ENCODE measurements at places on chromosomes 16 and 17.

DNA sequence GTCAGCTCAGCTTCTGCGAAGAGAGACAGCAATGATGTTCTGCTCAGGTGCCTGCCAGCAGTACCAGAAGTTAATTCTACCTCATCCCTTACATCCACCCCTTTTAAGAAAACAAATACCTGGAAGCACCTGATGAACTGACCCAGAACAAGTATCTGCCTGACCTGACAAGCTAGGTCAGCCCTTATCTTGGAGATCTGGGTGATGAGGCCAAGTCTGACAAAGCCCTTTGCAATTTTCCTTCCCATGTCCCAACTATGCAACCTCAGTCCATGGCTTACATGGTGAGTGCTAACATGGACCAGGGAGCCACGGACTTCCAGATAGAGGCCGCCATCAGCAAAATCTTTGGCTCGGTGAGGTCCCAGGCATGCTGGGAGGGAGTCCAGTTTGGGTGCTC, 3.6 kb downstream of the ACADVL start:
- no peak for DNase-seq

DNA sequence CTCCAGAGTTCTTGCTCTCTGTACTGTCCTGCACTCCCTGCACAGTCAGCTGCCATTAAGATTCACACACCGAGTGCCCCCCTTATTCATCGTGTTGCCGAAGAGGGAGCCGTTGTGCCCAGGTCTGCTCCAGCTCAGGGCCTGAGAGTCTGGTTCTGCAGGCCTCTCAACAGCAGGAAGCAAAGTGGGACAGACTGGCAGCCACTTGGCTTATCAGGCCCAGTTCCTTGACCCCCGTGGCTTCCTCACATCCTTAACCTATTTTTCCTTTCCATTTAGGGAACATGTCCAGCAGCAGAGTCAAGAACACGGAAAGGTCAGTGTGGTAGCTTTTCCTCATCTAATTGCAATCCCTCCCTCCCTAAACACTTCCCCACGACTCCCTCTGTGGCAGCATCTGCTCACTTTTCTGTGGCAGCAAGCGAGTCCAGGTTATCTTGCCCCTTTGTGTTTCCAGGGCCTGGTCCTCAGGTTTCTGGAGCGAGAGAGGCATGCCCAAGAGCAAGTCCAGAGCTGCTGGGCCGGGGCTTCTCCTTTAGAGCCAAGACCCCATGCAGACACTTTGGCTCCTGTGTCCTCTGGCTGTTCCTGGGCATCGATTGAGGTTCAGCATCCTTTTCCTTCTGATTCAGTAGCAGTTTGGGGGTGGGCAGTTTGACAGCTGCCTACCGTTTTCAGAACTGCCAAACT, 22.1 kb upstream of the ADAM11 start:
- DNase-seq: no peak

GRCh38 chr17:65656390-65657250, 95.2 kb upstream of the AXIN2 start:
- no peak for DNase-seq

GRCh38 chr16:67426950-67427349, 4.0 kb upstream of the HSD11B2 start:
- DNase-seq: no peak

DNA sequence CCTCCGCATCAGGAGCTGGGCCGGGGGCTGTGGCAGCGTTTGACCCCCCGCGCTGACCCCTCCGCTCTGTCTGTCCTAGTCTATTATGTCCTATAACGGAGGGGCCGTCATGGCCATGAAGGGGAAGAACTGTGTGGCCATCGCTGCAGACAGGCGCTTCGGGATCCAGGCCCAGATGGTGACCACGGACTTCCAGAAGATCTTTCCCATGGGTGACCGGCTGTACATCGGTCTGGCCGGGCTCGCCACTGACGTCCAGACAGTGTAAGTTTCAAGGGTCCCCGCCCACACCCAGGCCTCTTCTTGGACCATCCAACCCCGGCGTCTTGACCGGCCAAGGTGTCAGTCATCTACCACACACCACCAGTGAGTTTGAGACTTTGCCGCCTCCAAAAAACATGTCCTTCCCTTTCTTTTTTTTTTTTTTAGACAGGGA, 548 bp downstream of the PSMB3 start:
- no peak for DNase-seq

GRCh38 chr17:18115517-18115916, 7.0 kb downstream of the MYO15A start:
- DNase-seq: no peak

- DNase-seq: no peak
These were observed at the start of gene GRIN2C for GRCh38 chr17:74859459-74860228. TSS of gene GRIN2C (minus strand) at chr17:74859885. CDS start at chr17:74855092, 4,793 bp downstream.

- peak; percentile 3 for DNase-seq
These were observed 11.5 kb downstream of the KCNG4 start for GRCh38 chr16:84228256-84228838.

- peak; percentile 25 for DNase-seq
These were observed 878 bp downstream of the TAOK1 start for GRCh38 chr17:29390851-29391631.

DNA sequence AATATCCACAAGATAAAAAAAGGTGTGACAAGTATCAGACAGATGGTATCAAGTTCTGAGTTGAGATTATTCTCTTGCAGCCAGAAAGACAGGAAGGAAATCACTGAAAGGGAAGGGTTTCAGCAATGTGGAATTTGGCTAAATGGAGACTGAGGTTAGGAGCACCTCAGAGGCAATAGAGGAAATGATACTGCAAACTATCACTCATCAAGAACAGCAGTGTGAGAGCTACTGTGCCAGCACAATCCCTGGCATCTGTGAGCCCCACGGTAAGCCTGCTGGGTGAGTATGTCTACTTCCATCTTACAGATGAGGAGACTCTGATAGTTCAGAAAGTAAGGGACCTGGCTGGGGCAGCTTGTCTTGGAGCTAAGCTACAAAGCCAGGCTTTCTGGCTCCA, 162.0 kb downstream of the SALL1 start:
- no peak for DNase-seq

Measured in bone marrow (tissue), 2 donors.